ENCODE measurements at places on chromosomes 13 and 19.

GRCh38 chr19:49589502-49589905 is 1.5 kb upstream of the PRR12 start:
- no peak for DNase-seq

GRCh38 chr13:64709079-64709478 is 2521.1 kb downstream of the PCDH9 start:
- no peak for DNase-seq

GRCh38 chr13:76216729-76217128 is 580.6 kb downstream of the LMO7 start:
- no peak for DNase-seq

- no peak for DNase-seq
These were observed 135.2 kb downstream of the PCDH9 start for GRCh38 chr13:67094952-67095351.

GRCh38 chr19:4174213-4174894 is 8.0 kb downstream of the SIRT6 start:
- DNase-seq, result no peak

Measured in stimulated activated CD4-positive, alpha-beta T cell treated with anti-CD3 and anti-CD28 coated beads, Interleukin-1b, Interleukin-23, amount 100 ng/mL, for 1 hour (primary cell).